ENCODE measurements at places on chromosomes 16 and 17.

DNA sequence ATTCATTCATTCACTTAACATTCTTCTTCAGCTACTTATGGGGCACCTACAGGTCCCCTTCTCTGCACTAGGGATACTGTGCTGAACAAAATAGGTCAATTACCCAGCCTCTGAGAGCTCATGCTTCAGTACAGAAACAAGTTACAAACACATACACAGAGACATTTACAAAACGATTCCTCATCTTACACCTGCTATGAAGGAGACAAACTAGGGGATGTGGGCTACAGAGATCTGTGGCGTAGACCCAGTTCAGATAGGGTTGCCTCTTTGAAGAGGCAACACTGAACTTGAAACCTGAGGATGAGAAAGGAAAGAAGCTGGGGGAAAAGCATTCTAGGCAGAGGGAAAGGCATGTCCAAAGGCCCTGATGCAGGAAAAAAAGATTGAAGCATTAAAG, 5.2 kb downstream of the IL21R start:
- no peak for DNase-seq

- DNase-seq: no peak
These were observed 79.4 kb upstream of the CDYL2 start for GRCh38 chr16:80883816-80884215.

GRCh38 chr17:40664582-40665333, at the start of gene KRT222:
Gene KRT222 (minus strand): TSS chr17:40665177. CDS start chr17:40665099, 78 bp downstream.
- DNase-seq: no peak

GRCh38 chr17:40373324-40373723, 8.8 kb upstream of the GJD3 start:
- DNase-seq: no peak

DNA sequence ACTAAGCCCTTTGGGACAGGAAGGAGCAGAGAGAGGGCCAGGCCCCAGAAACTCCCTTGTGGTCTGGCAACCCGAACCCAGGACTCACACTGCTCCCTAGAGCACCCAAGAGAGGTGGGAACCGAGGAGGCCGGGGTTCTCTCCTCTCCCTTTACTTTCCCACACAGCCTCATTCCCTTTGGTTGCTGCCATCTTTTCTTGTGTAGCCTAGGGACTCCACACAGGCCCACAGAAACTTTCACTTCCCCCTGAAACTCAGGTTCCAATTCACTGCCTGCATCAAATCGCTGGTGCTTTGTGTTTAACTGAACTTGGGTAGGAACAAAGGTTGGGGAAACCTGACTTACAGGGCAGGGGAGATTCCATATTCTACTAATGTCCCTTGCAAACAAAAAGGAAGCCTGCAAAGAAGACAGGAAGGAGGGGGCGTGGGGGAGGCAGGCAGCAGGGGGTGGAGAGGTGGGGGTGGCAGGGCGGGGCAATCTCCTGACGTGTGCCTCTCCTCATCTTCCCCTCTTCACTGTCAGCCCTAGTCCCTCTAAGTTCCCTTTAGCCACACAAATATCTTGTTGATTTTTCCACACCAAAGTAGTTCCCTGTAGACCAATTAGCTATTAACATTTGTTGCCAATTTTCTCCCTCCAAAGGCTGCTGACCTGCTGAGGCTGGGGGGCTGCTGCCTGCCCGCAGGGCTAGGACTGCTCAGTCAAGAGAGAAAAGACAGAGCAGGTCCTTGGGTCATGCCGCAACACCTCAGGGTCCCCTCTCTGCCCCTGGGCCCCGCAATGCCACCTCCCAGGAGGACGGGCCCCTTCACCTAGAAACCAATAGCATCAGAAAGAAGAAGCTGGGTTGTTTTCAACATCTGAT, 8.0 kb downstream of the ST3GAL2 start:
- DNase-seq: no peak

- DNase-seq: no peak
These were observed 65.4 kb upstream of the RASL10B start for GRCh38 chr17:35666070-35666469.

- DNase-seq: no peak
These were observed 1.1 kb upstream of the DRC7 start for GRCh38 chr16:57693550-57693949.

GRCh38 chr17:62720126-62720850, 87.8 kb downstream of the MARCHF10 start:
- no peak for DNase-seq

- DNase-seq: no peak
These were observed 8.7 kb downstream of the TMEM235 start for GRCh38 chr17:78240012-78240655.

DNA sequence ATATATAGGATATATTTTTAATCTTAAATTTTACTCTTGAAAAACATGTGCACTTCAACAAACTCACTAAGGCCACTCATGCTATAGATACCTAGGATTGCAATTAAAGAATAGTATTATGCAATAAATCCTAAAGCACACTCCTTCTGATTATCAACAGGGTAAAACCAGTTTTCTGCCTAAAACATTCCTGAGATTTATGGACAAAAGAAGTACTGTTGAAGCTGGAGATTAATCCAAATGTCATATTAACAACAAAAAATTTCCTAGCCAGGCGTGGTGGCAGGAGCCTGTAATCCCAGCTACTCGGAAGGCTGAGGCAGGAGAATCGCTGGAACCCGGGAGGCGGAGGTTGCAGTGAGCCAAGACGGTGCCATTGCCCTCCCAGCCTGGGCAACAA, 21.4 kb downstream of the CHCT1 start:
- DNase-seq: no peak

DNA sequence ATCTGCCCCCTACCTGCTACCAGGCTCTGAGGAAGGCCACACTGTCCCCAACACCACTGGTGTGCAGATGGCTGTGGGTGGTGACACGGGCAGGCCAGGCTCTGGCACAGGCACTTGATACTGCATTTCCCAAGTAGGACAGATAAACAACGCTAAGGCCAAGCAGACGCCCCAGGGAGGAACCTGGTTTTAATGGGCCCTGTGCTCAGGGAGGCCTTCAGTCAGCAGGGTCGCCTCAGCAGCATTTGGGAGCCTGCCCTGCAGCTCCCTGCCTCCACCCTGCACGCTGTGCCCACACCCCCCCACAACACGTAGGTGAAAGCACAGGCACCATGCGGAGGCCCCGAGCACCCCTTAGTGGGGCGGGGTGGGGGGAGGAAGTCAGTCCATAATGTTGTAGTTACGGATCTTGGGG, 3.3 kb upstream of the FASN start:
- DNase-seq: no peak

DNA sequence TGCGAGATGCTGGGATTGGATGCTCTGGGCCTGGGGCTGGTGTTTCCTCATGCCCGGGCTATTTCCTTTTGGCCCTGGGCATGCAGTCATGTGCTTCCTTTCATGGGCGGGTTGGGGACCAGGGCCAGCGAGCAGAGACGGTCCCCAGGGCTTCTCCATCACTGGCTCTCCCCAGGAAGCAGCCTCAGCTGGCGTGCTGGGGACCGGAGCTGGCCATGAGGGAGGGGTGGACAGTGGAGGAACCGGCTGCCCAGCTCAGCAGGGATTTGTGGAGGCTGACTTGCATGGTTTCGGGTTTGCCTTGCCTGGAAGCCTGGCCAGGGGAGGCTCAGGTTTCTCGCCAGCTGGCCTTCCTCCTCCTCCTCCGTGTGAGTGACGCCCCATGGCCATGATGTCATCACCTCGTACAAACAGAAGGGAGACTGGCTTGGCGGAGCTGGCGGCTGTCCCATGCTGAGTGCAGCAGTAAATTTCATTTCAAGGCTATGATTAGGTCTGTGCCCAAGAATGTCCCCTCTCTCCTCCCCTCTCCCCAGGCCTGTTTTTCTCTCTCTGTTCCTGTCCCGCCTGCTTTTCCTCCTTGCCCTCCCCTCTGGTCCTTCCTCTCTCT, 8.9 kb upstream of the TIMP2 start:
- DNase-seq: peak; percentile 71

DNA sequence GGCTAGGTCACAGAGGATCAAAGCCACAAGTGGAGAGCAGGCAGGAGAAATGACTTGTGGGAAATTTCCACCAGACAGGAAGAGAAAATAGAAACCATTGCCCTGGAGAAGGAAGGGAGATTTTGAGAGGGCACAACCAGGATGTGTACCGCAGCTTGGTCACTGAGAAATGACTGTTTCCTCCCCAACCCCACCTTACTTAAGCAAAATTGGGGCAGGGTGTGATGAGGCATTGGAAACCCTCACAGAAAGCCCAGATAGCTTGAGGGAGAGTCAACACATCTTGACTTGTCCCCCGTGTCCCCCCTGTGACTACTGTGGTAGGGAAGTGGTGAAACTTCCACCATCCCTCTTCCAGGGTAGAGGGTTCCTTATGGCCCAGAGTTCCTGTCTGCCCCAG, 113.5 kb upstream of the FAM20A start:
- no peak for DNase-seq

GRCh38 chr16:85615014-85615851, 2.1 kb downstream of the GSE1 start:
- DNase-seq: no peak

DNA sequence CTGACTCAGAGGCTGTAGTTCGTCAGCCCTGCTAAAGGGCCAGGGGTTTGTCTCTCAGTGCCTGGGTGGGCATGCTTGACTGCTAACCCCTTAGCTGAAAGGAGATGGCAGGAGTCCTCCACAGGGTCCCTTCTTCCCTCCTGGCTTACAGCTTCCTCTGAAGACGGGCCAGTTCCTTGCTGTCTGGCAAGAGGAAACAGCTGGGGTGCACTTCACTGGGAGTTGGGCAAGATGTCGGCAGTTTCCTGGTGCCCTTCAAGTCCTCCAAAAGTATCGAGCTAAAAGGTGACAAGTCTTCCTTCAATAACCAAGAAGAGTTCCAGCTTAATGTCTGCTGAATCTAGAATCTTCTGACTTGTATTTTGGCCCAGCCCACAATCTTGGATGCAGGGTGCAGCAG, 23.4 kb downstream of the NUP85 start:
- DNase-seq: no peak

DNA sequence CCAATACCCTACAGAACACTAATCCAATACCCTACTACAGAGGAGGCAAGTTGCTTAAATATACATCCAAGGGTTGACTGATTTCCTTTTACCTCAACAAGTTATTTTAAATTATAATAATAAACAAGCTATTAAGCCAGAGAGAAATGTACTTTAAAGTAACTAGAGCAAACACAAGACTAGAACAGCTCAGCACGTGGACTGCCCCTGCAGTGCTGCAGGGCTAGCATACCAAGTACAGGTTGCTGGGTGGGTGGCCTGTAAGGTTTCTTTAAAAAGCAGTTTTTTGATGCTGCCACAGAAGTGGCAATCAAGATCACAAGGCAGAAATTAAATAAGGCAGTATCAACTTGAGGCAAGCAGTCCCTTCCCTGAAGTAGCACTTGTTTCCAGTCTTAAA, 63.5 kb downstream of the PARN start:
- no peak for DNase-seq

GRCh38 chr16:14362774-14363371, 267.2 kb downstream of the PARN start:
- DNase-seq: no peak

GRCh38 chr17:1009229-1010085, 12.5 kb downstream of the TIMM22 start:
- no peak for DNase-seq

- DNase-seq: no peak
These were observed 19.2 kb downstream of the SDK2 start for GRCh38 chr17:73625006-73625405.

DNA sequence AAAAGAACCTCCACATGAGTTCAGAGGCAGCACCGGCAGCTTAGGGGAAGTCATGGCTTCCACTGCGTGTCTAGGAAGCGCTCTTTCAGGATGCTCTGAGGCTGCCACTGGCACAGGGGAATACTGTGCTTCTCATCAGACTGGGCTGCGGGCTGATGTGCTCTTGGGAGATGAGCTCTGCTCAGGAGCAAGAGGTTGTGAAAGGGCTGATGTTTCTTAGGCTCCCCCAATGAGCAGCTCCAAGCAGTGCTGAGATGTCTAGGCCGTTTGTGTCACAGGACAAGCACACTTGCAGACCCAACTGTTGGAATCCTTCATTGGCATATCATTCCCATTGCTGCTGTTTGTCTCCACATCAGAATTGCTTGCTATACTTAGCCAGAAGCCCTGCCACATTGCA, 3.6 kb downstream of the SP2 start:
- DNase-seq: no peak

DNA sequence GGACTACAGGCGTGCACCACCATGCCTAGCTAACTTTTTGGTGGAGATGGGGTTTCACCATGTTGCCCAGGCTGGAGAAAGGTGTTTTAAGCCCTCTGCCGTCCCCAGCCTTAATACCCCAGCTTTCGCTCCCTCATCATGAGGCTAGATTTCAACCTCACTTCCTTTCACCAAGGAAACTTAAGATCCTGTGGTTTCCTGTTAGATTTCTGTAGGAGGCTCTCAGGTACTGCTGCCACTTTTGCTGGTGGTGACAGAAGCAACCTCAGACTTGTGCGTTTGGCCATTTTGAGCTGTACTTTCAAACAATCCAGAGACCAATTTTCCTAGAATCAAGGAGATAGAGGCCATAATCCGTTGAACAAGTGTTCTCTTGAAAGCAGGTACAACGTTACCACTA, 36.2 kb downstream of the MPHOSPH6 start:
- DNase-seq: no peak

- no peak for DNase-seq
These were observed 38.2 kb downstream of the GRB2 start for GRCh38 chr17:75367312-75367711.

- no peak for DNase-seq
These were observed 444.2 kb downstream of the SOX9 start for GRCh38 chr17:72565006-72565405.

DNA sequence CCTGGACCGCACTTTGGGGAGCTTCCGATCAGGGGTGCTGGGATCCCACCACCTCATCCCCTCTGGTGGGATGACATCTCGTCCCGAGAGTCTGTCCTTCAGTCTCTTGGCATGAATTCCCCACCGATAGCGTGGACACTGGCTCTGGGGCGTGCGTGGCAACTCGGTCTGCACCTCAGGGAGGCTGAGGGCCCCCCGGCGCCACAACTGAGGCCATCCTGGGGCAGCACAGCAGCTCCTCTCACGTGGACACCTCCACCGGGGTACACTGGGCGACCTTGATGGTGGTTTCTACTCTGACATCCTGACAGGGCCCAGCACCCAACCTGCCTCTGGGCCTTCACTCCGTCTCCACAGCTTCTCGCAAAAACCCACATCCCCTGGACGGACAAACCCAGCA, 8.6 kb downstream of the PDIA2 start:
- DNase-seq: no peak

DNA sequence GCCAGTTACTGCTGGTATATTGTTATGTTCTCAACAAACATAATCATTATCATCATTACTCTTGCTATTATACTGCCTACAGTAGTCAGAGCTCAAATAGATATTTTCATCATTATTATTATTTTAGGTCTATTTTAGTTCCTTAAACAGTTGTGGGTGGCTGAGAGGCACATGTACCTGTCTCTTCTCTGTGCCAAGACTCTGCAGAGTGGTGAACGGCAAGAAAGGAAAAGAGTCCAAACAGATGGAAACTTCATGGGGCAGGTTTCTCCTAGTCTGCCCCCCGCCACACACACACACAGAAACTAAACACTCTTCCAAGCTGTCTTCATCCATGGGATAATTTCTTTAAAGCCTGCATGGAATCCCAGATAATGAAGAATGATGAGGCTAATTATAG, 77.7 kb upstream of the CLEC3A start:
- DNase-seq: no peak

GRCh38 chr17:40322358-40323315, 13.7 kb downstream of the RARA start:
- no peak for DNase-seq
